Right cardiac atrium (tissue), 5 donors: ENCODE measurements at places on chromosomes 12 and 14. TPM values are rescaled to one million over a fixed set of nuclear protein-coding genes. Genes with fewer than 3 reads are reported as not detected.

Gene MARCHF9
- 14.3 TPM for polyA plus RNA-seq

Gene CD4
- polyA plus RNA-seq = 2.5 TPM

Gene NUAK1
- polyA plus RNA-seq = 10.0 TPM

Gene RNASE7
- polyA plus RNA-seq = not detected

Gene RASSF9
- 0.95 TPM for polyA plus RNA-seq

Gene PRPH
- polyA plus RNA-seq = 2.0 TPM

Gene STXBP6
- polyA plus RNA-seq = 26.5 TPM
